Activated CD4-positive, alpha-beta T cell treated with anti-CD3 and anti-CD28 coated beads, Interleukin-2, amount 10 ng/mL, durations not matched to agents 24 days and 14 days (primary cell): ENCODE measurements at places on chromosomes 1 and 21. TPM values are rescaled to one million over a fixed set of nuclear protein-coding genes. Genes with fewer than 3 reads are reported as not detected.

GRCh38 chr1:70024272-70024671, 181.1 kb downstream of the LRRC40 start:
- no peaks in the 10 kb centered on the region for H3K27me3 ChIP-seq
- H3K4me1 ChIP-seq: no peaks in the 10 kb centered on the region
- H3K27ac ChIP-seq: no peak overlapping the region
- H3K36me3 ChIP-seq: no peaks in the 10 kb centered on the region
- no peak overlapping the region for H3K4me3 ChIP-seq

- H3K36me3 ChIP-seq: no peaks in the 10 kb centered on the region
- H3K4me3 ChIP-seq: peak overlapping the region; percentile 62
- peaks cover 27% of the 10 kb centered on the region for H3K4me1 ChIP-seq
Measured at GRCh38 chr1:98405581-98406074, 255.9 kb upstream of the SNX7 start.

- no peaks in the 10 kb centered on the region for H3K36me3 ChIP-seq
- peaks cover 6% of the 10 kb centered on the region for H3K4me1 ChIP-seq
Measured at GRCh38 chr1:101333186-101333585, 96.4 kb downstream of the S1PR1 start.

GRCh38 chr1:84434801-84435549, 36.7 kb downstream of the DNASE2B start:
- peaks cover 2% of the 10 kb centered on the region for H3K27me3 ChIP-seq
- no peak overlapping the region for H3K4me3 ChIP-seq
- DNase-seq: peak; percentile 69
- peaks cover 6% of the 10 kb centered on the region for H3K4me1 ChIP-seq
- no peak overlapping the region for H3K27ac ChIP-seq

GRCh38 chr1:187762118-187762517, 933.4 kb downstream of the PLA2G4A start:
- H3K4me3 ChIP-seq: no peak overlapping the region
- H3K4me1 ChIP-seq: no peaks in the 10 kb centered on the region
- no peak overlapping the region for H3K27ac ChIP-seq
- H3K27me3 ChIP-seq: no peaks in the 10 kb centered on the region
- no peaks in the 10 kb centered on the region for H3K36me3 ChIP-seq
- DNase-seq: no peak

DNA sequence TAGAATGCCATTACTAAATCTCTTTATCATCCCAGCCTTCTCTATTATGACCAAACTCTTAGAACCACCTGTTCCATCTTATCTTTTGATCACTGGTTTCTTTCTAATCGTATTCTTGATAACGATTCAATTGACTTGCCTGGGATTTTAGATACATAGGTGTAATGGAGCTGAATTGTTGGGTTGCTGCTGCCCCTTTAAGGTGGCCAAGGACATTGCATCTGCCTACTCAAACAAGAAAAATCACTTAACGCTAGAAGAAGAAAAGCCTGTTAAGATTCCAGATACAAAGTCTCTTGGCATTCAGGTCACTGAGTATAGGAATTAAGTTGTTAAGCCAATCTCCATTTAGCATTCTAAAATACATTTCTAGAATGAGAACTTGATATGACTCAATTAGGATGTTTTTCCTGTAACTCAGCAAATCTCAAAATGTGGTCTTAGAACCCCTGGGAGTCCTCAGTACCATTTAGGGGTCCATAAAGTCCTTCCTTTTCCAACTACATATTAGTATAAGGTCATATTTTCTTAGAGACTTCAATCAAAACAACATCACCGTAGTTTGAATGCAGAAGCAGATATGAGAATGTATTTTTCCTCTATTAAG, 12.4 kb downstream of the NEXN start:
- peaks cover 4% of the 10 kb centered on the region for H3K27me3 ChIP-seq
- no peaks in the 10 kb centered on the region for H3K36me3 ChIP-seq
- DNase-seq: peak; percentile 60
- H3K4me1 ChIP-seq: no peaks in the 10 kb centered on the region
- no peak overlapping the region for H3K4me3 ChIP-seq

DNA sequence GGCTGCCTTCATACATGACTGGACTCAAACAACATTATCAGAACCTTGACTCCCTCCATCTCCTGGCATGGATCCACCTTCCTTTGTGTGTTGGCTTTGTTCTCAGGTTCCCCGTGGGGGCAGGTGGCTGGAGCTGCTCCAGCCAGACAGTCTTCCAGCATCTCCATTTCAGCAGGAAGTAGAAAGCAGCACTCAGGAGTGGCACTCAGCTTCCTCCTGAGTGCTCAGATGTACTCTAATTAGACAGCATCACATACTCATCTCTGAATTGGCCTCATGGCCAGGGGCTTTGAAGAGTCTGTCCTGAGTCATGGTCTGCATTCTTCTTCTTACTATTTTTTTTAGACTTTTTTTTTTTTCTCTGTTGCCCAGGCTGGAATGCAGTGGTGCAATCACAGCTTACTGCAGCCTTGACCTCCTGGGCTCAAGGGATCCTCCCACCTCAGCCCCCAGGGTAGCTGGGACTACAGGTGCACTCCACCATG, 27.9 kb downstream of the OVAAL start:
- peak; percentile 59 for DNase-seq
- H3K27ac ChIP-seq: peak overlapping the region; percentile 90
- no peaks in the 10 kb centered on the region for H3K27me3 ChIP-seq
- peaks cover 25% of the 10 kb centered on the region for H3K4me1 ChIP-seq
- peak overlapping the region; percentile 50 for H3K4me3 ChIP-seq
- peaks cover 7% of the 10 kb centered on the region for H3K36me3 ChIP-seq

FMO1 gene
- total RNA-seq: not detected in 2 replicates

DNA sequence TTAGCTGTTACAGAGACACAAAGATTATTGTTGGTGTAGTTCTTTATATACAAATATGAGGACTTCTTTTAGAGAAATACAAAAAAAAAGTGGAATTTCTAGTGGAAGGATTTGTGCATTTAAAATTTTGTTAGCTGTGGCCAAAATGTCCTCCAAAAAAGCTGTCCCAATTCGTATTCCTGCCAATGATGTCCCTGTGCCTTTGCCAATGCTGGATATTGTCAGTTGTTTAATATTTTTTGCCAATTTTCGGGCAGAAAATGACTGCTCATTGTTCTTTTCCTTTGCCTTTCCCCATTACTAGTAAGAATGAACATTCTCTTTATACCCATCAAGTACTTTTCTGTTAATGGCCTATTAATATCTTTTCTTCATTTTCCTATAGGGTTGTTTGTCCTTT, 110.0 kb upstream of the HOOK1 start:
- no peak overlapping the region for H3K27ac ChIP-seq
- DNase-seq: peak; percentile 18
- no peaks in the 10 kb centered on the region for H3K36me3 ChIP-seq
- H3K4me1 ChIP-seq: peaks cover 5% of the 10 kb centered on the region
- H3K27me3 ChIP-seq: peaks cover 2% of the 10 kb centered on the region

HRNR gene
- total RNA-seq: not detected in 2 replicates

- H3K4me1 ChIP-seq: no peaks in the 10 kb centered on the region
- no peak overlapping the region for H3K27ac ChIP-seq
- peaks cover 9% of the 10 kb centered on the region for H3K27me3 ChIP-seq
Measured at GRCh38 chr1:210915890-210916507, 217.9 kb downstream of the KCNH1 start.

- H3K27ac ChIP-seq: no peak overlapping the region
- H3K27me3 ChIP-seq: no peaks in the 10 kb centered on the region
- peaks cover 23% of the 10 kb centered on the region for H3K4me1 ChIP-seq
Measured at GRCh38 chr1:198529414-198529813, 11.1 kb downstream of the ATP6V1G3 start.

LMNA gene
- 105 and 110 TPM in 2 replicates for total RNA-seq

DNA sequence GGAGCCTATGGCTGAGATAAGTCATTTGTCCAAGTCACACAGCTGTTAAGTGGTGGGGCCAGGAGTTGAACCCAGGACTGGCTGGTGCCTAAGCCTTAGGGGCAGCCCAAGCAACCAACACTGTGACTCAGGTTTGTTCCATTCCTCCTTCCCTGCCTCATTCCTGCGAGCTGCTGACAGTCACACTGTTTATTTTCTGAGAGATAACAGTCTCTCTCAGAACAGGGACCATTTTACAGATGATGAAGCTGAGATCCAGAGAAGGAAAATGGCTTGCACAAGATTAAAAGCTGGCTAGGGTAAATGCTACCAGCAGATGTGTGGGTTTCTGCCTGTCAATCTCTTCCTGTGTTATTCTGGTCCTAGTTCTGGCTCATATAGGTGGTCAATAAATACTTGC, 24.3 kb upstream of the TCEA3 start:
- no peak for DNase-seq
- peaks cover 2% of the 10 kb centered on the region for H3K4me1 ChIP-seq
- peaks cover 4% of the 10 kb centered on the region for H3K27me3 ChIP-seq
- no peaks in the 10 kb centered on the region for H3K36me3 ChIP-seq
- H3K4me3 ChIP-seq: no peak overlapping the region

GRCh38 chr21:43279578-43279894, 110.7 kb downstream of the CRYAA start:
- peaks cover 5% of the 10 kb centered on the region for H3K27me3 ChIP-seq
- peaks cover 2% of the 10 kb centered on the region for H3K4me1 ChIP-seq
- H3K36me3 ChIP-seq: no peaks in the 10 kb centered on the region
- DNase-seq: no peak
- H3K4me3 ChIP-seq: no peak overlapping the region

DNA sequence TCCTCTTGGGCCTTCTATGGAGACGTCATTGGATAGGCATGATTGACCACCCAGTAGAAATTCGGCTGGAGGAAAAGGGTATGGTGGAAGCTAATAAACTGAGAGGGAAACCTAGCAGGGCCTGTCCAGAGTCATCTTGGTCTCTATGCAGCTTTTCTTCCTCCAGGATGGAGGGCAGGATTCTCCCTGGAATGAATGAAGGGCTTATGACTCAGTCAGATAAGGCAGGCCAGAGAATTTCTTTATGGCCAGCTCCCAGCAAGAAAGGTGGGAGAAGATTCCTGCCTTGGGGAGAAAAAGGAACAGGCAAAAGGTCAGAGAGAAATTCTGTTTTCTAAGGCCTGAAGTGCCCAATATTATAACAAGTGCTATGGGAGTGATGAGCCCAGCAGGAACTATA, 17.1 kb downstream of the FBLIM1 start:
- no peaks in the 10 kb centered on the region for H3K4me1 ChIP-seq
- H3K36me3 ChIP-seq: no peaks in the 10 kb centered on the region
- no peak for DNase-seq
- no peak overlapping the region for H3K4me3 ChIP-seq
- no peak overlapping the region for H3K27ac ChIP-seq

DNA sequence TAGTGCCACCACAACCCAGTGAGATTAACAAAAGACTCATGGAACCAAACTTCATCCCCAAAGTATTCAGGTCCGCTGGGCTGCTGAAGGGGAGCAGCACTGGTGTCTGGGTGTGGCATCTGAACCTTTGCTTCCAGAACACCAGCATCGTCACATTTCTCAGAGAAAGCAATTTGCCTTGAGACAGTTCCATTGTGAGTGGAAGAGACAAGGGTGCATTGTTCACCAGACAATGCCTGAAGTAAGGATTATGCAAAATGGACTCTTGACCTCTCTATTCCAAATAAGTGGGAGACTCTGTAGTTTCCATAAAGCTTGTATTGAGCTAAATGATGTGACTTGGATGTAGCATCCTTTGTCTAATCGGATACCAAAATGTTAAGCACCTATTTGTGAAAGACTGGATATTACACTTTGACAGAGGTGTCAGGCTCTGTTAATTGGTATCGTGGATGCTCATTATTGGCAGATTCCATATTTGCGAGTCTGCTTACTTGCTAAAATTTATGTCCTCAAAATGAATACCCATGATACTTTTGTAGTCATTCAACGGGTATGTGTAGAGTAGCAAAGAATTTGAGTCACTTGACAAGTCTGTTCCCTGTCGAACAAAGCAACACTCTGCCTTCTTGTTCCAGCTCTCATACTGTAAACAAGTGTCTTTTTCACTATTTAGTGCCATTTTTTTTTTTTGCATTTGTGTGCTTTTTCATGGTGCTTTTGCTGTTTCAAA, 75.6 kb downstream of the MRPS6 start:
- peaks cover 19% of the 10 kb centered on the region for H3K4me1 ChIP-seq
- H3K27ac ChIP-seq: no peak overlapping the region
- DNase-seq: no peak
- no peaks in the 10 kb centered on the region for H3K27me3 ChIP-seq
- H3K4me3 ChIP-seq: no peak overlapping the region

LY9 gene
- 0.30 and 0.85 TPM in 2 replicates for total RNA-seq

GRCh38 chr1:6034750-6035096, 11.0 kb upstream of the KCNAB2 start:
- no peak for DNase-seq
- H3K4me3 ChIP-seq: no peak overlapping the region
- H3K27me3 ChIP-seq: no peaks in the 10 kb centered on the region

GRCh38 chr1:62076286-62076685, 118.4 kb upstream of the L1TD1 start:
- no peak for DNase-seq
- no peaks in the 10 kb centered on the region for H3K4me1 ChIP-seq
- H3K36me3 ChIP-seq: no peaks in the 10 kb centered on the region
- no peak overlapping the region for H3K27ac ChIP-seq
- no peaks in the 10 kb centered on the region for H3K27me3 ChIP-seq
- H3K4me3 ChIP-seq: no peak overlapping the region

GFI1 gene
- 85.1 and 87.1 TPM in 2 replicates for total RNA-seq

SPRR2G gene
- total RNA-seq: not detected in 2 replicates

DNA sequence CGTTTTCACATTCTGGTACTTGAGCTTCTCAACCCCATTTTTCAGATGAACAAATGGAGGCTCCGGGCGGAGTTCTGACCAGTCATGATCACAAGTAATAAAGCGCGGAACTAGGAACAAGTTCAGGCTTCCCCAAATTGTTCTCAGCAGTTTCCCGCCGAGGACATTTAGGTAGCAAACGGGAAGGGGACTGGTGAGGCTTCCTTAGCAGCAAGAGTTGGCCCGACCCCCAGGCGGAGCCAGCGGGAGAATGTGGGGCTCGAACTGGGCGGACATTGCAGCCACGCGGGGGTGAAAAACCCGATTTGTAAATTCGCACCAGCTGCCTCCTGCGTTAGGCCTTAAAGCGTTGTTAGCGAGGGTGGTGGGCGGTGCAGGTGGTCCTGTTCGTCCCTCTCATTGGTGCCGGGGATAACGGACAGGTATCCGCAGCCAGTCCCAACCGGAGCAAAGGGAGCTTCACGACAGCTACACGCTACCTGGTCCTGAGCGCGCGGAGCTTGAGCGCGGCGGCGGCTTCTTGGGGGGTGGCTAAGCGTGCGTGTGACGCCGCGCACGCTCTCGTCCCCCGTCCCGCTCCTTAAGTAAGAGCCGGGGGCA, 15.3 kb downstream of the SEMA6C start:
- peaks cover 2% of the 10 kb centered on the region for H3K36me3 ChIP-seq
- peaks cover 7% of the 10 kb centered on the region for H3K27me3 ChIP-seq
- peaks cover 6% of the 10 kb centered on the region for H3K4me1 ChIP-seq
- peak; percentile 91 for DNase-seq
- peak overlapping the region; percentile 70 for H3K4me3 ChIP-seq

DNA sequence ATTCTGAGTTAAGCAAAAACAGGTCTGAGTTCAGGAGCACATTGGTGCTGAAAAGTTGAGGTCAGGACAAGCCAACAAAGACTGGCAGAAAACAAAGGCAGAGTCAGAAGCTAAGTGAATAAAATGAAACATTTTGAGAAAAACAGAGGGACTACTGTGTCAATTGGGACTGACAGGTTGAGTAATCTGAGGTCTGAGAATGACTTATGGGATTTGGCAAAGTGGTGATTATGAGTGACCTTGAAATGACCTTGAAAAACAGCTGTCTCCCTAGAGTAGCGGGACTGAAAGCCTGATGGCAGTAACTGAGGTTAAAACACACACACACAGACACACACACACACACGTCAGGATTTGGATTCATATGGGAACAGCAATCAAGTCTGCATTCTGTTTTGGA, 8.8 kb upstream of the COG2 start:
- DNase-seq: no peak
- H3K36me3 ChIP-seq: no peaks in the 10 kb centered on the region
- H3K27me3 ChIP-seq: peaks cover 14% of the 10 kb centered on the region

LDLRAD1 gene
- not detected in 2 replicates for total RNA-seq

CNKSR1 gene
- total RNA-seq: 4.0 and 6.2 TPM in 2 replicates

KLF17 gene
- not detected in 2 replicates for total RNA-seq
